ENCODE measurements at places on chromosomes 7 and 10.

GRCh38 chr10:127266431-127266830 lies 70.0 kb upstream of the INSYN2A start:
- DNase-seq: no peak

DNA sequence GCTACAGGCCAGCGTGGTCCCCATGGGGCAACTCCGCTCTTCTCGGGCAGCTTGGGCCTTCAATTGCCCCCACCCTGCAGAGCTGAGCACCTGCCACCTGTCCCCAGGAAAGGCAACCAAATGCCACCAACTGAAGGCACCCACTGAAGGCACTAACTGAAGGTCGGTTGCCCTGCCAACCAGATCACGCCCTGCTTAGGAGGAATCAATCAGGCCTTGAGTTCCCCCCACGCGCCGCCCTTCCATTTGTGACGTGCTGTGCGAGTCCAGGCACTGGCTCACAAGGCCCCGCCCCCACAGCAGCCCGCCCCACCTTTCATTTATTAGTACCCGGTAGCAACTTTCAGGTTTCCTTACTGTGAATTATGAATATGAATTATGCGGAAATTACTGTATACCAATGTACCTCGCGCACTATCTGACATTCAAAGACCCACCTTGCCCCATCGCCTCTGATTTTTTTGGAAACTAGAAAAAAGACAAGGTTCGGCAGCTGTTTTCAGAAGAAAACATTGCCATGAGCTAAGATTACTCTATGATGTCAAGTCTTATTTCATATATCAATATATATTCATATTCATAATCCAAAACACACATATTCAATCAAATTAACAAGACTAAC lies 83.6 kb upstream of the ABI1 start:
- no peak for DNase-seq

GRCh38 chr10:62433181-62433692 lies 59.1 kb downstream of the ZNF365 start:
- DNase-seq: no peak

DNA sequence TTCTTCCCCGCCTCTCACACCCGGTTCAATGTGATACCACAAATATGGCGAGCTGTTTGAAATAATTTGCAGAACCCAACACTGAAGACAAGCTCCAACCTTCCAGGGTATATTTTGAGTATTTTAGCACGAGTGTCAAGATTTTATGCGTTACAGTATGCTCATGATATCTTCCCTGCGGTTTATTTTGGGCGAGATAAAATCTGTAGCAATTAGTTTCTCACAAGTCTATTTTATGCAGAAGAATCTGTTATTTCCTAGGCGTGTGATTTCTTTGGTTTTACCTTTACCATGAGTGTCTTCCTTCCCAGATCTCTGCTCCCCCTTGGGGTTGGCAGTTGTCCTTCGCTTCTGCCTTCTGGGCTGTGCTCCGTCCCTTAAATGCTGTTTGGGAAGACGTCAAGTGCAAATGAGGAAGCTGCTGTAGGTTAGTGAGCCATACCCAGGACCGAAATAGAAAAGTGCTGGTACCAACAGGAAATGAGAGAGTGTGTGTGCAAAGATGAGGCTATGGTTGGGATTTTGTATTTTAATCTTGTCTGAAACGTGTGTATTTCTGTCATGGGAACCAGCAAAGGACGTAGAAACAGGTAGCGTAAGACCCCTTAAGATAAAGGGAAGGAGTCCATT lies 299.8 kb downstream of the KLF6 start:
- DNase-seq: no peak

DNA sequence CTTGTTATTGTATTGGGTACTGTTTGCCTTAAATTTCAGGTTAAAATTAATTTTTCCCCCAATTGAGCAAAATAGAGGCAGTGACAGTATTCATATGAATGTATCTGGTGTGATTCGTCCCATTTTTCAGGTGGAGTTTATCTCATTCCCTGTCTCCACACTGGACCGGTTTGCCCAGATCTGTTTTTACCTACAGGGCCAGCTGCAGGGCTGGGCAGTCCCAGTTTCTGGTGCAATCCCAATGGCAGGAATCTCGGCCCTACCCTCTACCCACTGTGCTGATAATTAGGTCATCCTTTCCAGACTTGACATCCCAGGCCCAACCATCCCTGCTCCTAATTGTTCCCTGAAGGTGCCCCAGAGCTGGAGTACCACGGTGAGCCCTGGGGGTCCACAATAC lies 49.8 kb upstream of the NFE2L3 start:
- DNase-seq: no peak

DNA sequence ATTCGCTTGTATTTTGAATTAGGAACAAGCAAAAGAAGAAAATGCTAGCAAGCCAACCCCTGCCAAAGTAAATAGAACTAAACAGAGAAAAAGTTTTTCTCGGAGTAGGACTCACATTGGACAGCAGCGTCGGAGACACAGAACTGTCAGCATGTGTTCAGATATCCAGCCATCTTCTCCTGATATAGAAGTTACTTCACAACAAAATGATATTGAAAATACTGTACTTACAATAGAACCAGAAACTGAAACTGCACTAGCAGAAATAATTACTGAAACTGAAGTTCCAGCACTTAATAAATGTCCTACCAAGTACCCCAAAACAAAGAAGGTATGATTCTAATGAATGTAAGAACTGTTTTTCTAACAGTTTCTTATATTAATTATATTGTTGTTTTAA lies 87.9 kb downstream of the KMT2E start:
- no peak for DNase-seq

- no peak for DNase-seq
Observed at GRCh38 chr10:119006451-119007210, 22.9 kb upstream of the NANOS1 start.

DNA sequence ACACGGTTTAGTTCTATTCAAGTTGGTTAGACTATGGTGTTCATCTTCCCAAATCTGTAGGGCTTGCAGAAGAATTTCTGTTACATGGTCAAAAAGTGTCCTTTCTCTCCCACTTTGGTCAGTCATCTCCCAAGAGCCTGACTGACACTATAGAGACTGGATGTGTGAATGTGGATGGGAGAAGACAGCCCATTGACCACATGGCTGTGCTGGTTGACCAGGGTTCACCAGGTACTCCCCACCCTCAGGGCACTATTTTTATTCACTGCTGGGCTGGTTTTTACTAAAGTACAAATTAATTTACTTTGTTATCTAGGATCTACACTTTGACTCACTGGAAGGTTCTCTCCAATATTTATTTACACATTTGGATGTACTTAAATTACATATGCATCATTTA lies 2.3 kb downstream of the ZNF804B start:
- DNase-seq: no peak

- DNase-seq: no peak
Observed at GRCh38 chr7:20299647-20300312, 30.9 kb upstream of the ITGB8 start.

- DNase-seq: no peak
Observed at GRCh38 chr7:22124941-22125340, 179.2 kb upstream of the CDCA7L start.

GRCh38 chr10:110680273-110681020 lies 36.3 kb downstream of the RBM20 start:
- no peak for DNase-seq

GRCh38 chr7:24963218-24963617 lies 16.8 kb downstream of the OSBPL3 start:
- DNase-seq: no peak

- DNase-seq: no peak
Observed at GRCh38 chr7:18520450-18521235, 25.1 kb downstream of the HDAC9 start.

All from NT2/D1 (cell line).